ENCODE measurements at places on chromosomes 4 and X. TPM values are rescaled to one million over a fixed set of nuclear protein-coding genes. Genes with fewer than 3 reads are reported as not detected.

DNA sequence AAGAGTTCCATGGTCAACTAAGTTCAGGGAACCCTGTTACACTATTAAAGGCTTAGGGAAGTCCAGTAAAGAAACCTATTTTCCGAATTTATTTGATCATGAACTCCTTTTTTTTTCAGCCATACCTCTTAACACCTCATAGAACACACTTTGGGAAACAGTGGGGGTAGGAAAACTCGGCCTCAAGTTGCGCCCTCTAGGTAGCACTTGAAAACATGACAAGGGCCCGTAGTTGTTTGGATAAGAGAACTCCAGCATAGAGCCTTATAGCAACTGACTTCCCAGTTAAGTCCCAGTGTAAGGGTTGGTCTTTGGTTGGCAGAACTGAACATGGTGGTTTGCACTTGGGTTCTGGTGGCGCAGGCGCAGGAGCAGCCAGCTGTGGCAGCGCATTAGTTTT is 14.4 kb downstream of the OGT start:
- DNase-seq: no peak

DNA sequence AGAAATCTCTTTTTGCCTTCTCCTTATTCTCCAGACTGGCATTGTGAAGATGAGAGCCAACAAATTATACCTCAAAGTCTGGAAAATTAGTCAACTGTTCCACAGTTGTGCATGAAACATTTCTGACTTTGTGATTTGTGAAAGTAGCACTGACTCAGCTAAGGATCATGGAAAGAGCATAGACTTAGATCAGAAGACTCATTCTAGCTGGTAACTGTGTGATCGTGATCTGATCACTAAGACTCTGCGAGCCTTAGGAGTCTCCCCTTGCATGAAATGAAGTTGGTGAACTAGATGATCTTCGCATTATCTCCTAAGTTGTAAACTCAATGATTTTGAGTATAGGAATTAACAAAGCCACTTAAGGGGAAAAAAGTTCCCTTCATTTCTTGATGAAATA is 668.1 kb downstream of the RPA4 start:
- DNase-seq: no peak

GRCh38 chrX:37666516-37666915 is 19.1 kb upstream of the XK start:
- DNase-seq: no peak

DNA sequence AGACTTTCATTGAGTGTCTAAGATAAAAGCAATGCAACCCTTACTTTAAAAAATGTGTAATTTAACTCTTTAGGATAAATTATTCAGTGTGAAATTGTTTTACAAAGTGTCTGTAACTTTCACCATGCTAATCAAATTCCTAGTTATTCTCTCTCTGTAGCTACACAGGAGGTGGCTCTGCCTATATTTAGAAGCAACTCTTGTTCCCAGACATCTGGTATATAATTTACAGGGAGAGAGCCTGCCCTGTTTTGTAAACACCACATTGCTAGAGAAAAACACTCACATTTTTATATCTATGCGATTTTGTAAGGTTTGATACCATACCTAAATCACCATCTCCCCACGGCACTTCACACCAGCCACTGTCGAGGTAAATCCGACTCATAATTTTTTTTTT is 35.5 kb upstream of the SPATA4 start:
- no peak for DNase-seq

DNA sequence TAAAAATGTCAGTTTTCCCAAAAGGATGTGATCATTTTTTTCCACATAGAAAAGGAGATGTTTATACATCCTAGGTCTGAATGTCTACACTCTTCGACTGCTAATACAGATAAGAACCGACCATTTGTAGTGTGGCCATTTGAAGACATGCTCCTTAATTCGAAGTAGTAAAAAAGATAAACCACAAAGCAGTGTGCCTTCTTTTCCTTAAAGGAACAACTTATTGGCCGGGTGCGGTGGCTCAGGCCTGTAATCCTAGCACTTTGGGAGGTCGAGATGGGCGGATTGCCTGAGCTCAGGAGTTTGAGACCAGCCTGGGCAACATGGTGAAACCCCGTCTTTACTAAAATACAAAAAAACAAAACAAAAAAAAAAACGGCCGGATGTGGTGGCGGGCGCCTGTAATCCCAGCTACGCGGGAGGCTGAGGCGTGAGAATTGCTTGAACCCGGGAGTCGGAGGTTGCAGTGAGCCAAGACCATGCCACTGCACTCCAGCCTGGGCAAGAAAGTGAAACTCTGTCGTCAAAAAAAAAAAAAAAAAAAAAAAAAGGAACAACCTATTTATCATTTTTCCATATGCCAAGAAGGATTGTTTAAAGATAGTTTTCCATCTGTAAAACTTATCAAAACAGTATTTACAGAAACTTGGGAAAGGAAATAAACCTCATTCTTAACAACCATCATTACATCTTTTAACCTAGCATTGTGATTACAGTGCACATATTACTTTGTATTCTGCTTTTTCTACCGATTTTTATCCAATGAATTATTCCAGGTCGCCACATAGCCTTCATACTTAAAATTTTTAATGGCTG is 2.6 kb downstream of the INTS6L start:
- DNase-seq: peak; percentile 3

DNA sequence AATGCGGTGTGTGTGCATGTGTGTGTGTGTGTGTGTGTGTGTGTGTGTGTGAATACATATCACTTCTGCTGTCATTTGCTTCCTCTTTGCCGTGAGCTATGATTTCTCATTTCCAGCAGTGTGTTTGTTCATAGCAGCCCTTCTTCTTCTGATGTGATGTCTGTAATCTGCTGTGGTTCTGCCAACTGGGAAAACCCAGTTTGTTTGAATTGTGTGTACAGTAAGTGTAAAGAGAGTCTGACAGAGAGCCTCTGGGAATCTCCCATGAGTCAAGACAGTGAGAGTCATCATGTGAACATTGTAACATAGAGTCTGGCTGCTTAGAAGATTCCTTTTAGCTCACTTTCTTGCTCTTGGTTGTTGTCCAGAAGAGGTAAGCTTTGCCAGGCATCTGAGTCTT is 8.4 kb upstream of the NWD2 start:
- no peak for DNase-seq

GRCh38 chrX:153885968-153886903 is at the start of gene L1CAM:
TSS of gene L1CAM (minus strand) at chrX:153886173. CDS start at chrX:153875836, 10,337 bp downstream.
- peak; percentile 42 for DNase-seq

- DNase-seq: peak; percentile 18
Observed at GRCh38 chr4:98446499-98447375, 185.6 kb downstream of the RAP1GDS1 start.

DNA sequence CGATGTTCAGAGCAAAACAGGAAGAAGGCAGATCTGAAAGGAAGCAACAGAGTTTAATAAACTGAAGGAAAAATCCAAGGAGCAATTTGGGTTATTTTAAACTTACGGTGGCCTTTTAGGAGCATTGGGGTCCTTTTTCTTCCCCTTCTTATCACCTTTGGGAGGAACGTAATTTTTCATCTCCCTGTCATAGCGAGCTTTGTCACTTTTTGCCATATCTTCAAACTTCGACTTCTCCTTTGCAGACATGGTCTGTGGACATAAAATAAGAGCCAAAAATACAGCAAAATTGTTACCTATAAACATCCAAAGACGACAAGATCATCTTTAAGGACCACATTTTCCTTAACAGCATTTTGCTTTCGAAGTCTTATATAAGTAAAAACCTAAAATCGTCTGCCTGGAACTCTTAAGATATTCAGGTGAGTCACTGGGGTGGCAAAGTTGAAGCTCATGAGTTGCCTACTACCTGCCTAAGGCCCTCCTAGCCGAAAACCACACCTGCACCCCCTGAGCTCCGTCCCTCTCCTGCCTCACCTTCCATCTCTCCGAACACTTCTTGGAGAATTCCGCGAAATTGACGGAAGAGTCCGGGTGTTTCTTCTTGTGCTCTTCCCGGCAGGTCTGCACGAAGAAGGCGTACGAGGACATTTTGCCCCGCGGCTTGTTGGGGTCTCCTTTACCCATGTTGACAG is 1.0 kb downstream of the HMGB2 start:
- DNase-seq: no peak

DNA sequence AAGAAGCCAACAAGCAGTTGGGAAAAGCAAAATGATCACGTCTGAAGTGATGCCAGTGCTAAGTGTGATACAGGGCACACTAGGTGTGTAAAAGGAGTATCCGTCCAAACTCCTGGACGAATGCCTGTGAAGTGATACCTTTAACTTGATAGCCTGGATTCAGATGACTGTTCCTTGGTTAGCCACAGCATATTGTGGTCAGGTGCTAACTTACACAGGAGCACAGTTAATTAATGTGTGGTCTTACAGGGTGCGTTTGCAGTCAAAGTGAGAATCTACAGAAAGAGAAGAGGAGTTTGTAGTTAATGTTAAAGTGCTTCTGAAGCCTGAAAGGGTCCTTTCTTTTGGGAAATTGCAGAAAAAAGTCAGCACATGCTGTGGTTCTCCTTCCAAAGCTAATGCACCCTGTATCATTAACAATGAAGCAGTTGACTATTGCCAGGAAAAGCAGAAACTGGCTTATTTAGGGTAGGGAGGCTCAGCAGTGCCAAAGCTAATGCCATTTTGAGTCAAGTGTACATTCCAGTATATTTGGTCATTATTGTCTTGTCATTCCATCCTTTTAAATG is 61.1 kb downstream of the DCLK2 start:
- DNase-seq: peak; percentile 40

DNA sequence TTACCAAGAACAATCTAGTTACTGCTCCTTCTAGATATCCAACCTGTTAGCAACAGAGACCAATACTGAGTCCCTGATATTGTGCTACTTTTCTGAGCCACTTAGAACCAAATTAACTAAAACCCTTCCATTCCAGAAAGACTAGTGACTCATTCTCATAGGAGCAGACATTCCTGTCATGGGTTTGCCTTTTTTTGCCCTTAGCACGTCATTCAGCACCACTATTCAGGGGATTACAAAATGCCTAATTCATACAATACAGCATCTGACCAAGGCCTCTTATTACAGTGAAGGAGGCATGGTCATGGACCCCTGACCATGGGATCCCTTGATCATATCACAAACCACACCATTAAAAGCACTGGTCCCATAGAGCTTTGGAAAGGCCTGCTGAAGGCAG is 123.8 kb upstream of the CXCL13 start:
- DNase-seq: no peak

- DNase-seq: no peak
Observed at GRCh38 chr4:86522349-86522748, 71.8 kb upstream of the PTPN13 start.

- no peak for DNase-seq
Observed at GRCh38 chrX:153303276-153304262, 18.0 kb downstream of the PNMA6F start.

GRCh38 chr4:23789762-23790161 is 100.1 kb downstream of the PPARGC1A start:
- peak; percentile 51 for DNase-seq

DNA sequence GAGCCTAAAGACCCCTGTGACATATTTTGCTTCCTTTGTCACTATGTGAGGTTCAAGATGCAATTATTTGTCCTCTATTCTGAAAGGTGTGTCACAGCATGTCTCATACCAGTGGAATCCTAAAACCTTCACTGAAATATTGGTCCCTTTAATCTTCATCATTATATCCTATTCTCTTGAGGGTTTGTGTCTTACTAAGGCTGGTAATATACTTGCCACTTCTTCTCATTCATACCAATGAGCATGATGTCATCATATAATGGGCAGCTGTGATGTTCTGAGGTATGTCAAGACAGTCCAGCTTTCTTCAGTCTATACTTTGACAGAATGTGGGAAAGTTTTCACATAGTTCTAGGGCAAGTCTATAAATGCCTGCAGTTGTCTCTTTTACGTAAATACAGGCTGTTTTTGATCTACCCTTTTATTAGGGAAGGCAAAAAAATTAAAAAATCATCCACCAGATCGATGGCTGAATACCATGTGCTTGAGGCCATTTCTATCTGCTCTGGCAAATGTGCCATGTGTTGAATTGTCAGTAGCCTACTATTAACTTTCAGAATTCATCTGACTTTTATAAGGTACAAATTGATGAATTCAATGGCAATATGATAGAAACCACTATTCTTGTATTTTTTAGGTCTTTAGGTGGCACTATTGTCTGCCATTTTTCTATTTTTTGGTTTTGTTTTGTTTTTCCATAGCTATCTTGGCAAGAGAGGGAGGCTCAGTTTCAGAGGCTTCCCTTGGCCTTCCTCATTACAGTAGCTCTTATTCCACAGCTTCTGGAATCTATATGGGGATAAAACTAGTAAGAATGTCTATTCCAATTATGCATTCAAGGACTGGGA is 209.0 kb downstream of the PPARGC1A start:
- DNase-seq: no peak

GRCh38 chr4:128832243-128832625 is 22.7 kb downstream of the JADE1 start:
- DNase-seq: no peak

- DNase-seq: no peak
Observed at GRCh38 chr4:181745933-181746625, 497.1 kb upstream of the TENM3 start.

DNA sequence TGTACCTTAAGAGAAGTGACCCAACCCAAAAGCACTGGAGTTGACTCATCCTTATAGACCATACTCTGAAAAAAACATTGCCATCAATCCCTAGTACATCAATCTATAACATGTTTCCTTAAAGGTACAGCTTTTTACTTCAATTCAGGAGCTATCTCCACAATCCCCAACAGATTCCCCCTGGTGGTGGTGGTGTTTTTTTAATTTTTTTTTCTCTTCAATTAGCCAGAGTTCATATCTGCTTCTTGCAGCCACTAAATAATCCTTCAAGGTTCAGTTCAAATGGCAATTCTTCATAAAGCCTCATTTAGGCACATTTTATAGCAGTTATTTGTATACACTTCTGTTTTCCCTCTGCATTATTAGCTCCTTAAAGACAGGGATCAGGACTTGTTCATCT is 60.7 kb upstream of the KDR start:
- DNase-seq: no peak

DNA sequence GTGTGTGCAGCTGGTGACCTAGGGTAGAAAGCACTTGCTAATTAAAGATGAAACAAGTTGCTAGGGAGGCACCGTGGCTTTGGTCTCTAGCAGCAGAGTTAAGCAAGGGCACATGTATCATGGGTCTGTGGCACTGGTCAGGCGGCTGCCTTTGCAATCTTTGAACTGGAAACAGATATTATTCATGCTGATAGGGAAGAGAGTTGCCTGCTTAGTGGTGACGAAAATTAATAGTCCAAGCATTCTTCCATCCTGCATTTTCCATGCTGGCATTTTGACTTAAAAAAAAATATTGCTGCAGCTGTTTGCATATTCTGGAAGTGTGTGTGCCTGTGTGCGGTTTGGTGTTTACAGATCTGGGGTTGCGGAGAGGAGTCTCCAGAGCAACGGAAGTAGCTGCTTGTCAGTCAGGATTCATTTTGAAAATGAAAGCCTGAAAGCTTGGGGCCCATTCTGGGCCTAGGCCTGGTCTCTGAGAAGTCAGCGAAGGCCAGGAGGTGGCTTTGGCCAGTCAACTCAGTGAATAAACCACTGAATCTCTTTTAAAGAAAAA is 2.3 kb upstream of the SOWAHD start:
- DNase-seq: no peak

COQ2 gene
- 12.4 TPM for total RNA-seq

CSN1S1 gene
- not detected for total RNA-seq

TREX2 gene
- total RNA-seq: not detected

SAGE1 gene
- total RNA-seq: not detected
